ENCODE measurements at places on chromosomes 2 and 18.
A peak's percentile ranks its signal among the peaks of the same experiment; 100 is the strongest.

- no peak for DNase-seq
Measured at GRCh38 chr2:54658564-54659071, 64.8 kb upstream of the EML6 start.

DNA sequence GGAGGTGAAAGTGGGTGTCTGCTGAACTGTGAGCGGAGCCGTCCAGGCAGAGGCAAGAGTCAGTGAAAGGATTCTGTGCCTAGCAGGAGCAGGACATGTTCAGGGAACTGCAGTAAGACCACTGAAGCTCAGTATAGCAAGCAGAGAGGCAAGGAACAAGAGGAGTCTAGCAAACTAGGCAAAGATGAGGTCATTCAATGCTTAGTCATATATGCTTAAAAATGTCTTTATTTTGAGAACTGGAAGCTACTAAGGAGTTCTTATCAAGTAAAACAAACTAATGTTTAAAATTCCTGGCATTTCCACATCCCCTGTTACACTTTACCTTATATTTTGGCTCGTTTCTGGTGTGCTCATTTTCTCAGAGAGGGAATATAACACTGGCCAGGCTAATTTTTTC is 913.4 kb downstream of the CBLN2 start:
- no peak for DNase-seq

GRCh38 chr18:74139888-74140287 is 7.7 kb downstream of the FBXO15 start:
- no peak for DNase-seq

DNA sequence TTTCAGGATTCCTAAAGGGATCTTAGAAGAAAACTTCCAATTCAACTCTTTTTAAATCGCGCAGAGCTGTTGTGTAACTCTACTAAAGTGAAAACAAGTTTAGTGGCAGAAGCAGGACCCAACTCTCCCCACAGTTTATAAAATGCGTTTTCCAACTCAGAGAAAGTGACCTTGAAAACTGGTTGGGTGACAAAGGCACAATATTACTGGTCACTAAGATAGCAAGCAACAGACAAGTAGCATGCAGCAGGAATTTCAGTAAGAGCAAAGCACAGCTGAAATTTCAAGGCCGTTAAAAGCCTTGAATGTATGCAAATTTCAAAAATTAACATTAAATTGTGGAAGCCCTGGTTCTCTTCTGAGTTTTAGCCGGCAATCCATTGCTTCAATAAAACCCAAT is 66.9 kb downstream of the STK39 start:
- no peak for DNase-seq

- peak; percentile 59 for DNase-seq
Measured at GRCh38 chr2:72150157-72150860, 2.6 kb upstream of the CYP26B1 start.

DNA sequence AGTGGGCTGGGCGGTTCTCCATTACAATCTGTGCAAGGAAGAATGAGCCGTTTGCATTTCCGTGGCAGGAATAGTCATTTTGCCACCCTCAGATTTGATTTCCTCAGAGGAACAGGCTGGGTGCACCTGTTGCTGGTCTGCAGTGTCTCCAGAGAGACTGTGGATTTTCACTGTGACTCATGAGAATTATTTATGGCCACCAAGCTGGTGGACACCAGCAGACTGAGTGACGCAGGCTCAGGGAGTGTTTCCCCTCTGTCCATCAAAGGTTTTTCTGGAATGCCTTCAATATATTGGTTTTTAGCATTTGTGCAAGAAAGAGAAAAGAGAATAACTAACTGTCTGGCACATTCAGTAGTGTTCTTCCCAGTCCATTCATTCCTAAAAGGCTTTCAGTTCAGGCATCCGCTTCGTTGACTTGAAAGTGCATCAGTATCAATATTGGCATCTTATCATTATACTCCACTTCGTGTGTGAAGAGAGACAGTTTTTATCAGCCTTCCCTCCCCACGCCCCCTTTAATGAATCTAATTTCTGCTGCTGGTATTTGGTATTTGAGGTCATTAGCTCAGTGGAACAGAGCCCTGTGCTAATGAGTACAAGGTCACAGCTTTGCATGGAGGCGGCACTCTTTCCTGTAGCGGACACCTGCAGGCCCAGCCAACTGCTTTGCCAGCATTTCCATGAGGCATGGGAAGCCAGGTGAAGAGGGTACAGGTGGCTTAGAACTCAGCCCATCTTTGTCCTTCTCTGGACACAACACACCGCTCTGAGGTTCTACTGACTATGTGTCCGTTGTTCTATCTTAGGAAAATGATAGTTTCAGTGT is 39.9 kb downstream of the PRKCE start:
- DNase-seq: no peak

DNA sequence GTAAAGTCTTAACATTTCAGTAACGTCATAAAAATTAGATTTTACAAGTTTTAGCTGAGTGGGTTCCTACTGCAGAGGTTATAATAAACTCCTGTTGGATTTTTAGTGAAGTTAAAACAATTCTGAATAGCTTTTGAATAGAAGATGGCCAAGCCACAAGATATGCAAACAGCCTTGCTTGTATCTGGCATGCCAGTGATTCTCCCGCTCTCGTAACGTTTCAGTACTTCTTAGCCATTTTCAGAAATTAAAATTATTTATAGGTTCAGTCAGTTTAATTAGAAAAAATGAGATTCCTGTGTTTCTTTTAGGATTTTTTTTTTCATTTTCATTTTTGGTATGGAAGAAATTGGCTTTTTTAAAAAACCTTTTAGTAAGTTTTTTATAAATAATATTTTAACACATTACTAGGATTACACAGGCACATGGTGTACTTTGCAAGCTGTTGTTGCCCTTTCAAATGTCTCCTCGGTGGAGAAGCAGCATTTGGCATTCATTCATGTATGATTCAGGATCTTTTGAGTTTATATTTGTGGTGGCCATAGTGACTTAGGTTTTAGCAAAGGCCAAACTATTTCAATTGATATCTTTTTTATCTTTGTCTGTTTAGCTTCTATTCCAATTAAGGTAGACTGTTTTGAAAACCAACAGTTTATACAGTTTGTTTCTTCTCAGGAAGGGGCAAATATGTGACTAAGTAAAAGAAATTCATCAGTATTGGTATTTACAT is 30.6 kb upstream of the RND3 start:
- DNase-seq: no peak

- DNase-seq: no peak
Measured at GRCh38 chr2:128727404-128727803, 408.7 kb upstream of the HS6ST1 start.

DNA sequence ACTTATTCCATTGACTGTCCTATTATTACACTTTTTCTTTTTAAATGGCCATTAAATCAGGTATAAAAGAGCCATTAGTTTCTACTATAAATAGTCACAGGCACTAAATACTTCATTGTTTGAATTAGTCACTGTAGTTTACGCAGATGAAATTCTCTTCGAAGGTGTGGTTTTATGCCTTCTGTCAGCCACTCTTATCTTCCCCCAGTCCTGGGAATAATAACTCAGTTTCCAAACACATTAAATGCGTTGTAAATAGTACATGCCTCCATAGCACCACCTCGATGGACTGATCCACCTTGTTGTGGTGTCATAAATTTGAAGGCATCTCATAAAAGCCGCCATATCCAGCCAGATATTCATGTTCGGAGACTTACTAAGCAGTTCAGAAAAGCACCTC is 72.1 kb upstream of the PARD3B start:
- no peak for DNase-seq

DNA sequence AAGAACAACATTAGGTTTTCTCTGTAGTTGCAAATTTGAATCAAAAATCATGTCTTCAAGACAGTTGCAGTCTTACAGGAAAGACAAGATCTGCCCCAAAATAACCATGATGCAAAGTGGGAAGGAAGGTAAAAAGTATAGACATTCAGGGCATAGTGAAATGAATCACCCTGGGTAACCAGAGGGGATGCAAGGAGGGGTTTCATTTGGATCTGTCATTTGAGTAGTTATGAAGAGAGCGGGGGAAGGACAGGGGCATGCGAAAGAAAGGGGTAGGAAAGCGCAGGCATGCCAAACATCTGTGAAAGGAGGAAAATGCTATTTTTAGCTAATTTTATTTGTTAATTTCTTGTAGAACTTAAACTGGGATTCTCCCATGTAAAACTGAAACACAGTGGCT is 219.1 kb upstream of the BOD1L2 start:
- DNase-seq: no peak

GRCh38 chr2:225074919-225075681 is 32.8 kb upstream of the DOCK10 start:
- DNase-seq: no peak

GRCh38 chr2:231717281-231718171 is 9.2 kb downstream of the PTMA start:
- DNase-seq: no peak

DNA sequence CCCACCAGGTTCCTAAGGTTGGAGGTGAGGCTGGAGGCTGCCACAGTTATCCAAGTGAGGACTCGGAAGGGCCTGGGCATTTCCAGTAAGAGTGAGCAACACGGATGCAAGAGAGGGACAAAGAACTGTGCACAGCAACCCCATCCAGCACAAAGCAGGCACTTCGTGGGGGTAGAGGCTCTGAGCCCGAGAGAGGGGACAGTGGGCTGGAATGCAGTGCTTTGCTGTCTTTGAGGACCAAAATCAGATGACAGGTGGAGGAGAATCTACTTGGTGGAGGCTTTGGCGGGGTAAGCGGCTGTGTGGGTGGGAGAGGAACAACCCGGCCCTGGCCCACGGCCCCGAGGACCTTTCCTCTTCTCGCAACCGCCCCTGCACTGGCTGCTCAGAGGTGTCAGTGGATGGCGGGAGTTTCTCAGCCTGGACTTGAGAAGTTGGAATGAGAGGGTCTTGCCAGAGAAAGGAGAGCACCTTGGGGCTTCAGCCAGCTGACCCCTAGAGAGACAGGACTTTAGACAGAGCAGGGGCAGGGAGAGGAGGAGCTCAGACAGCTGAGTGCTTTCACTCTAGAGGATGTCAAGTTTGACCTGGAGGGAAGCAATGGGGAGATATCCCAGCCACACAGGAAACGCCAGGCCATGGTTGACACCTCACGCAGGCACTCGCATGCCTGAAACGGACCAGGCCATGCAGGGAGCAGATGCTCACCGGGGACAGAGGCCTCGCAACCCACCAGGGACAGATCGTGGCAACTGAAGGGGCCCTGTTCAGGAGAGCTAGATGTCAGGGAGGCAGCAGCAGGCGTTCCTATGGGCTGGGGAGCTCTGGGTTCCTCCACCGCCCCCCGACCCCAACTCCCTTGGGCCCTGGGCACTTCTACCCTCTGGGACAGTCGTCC is 11.6 kb downstream of the RAMP1 start:
- no peak for DNase-seq

GRCh38 chr2:47386551-47386950 is 16.4 kb upstream of the MSH2 start:
- DNase-seq: no peak

- DNase-seq: no peak
Measured at GRCh38 chr2:157443090-157443489, 799 bp downstream of the CYTIP start.

DNA sequence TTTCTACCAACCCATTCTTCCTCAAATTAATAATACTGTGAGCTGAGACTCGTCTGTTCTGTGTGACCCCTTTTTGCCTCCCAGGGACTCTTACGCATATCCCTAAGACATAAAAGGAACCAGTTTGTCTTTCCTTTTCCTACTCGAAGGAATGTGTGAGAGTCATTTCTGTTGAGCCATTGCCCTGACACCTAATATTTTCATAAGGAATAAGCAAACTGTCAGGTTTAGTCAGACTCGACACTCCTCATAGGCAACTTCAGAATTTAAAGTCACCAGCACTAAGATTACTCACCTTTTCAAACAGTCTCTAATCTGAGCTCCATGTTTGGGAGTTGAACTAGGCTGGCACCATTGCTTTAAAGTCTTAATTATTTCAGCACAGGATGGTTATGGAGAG is 305.5 kb downstream of the IKZF2 start:
- no peak for DNase-seq

DNA sequence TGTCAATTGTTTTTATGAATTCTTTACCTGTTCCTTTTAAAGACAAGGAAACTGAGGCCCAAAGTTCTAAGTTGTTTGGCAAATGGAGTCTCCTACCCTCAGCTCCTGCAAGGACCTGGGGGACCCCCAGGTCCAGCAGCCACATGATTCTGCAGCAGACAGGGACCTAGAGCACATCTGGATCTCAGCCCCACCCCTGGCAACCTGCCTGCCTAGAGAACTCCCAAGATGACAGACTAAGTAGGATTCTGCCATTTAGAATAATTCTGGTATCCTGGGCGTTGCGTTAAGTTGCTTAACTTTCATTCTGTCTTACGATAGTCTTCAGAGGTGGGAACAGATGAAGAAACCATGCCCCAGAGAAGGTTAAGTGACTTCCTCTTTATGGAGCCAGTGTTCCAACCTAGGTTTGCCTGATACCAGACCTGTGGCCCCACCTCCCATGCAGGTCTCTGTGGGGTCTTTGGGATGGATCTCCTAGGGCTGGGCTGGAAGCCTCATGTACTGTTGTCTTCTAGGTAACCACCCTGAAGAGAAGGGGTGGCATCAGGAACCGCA is 5.6 kb upstream of the CENPA start:
- DNase-seq: no peak

DNA sequence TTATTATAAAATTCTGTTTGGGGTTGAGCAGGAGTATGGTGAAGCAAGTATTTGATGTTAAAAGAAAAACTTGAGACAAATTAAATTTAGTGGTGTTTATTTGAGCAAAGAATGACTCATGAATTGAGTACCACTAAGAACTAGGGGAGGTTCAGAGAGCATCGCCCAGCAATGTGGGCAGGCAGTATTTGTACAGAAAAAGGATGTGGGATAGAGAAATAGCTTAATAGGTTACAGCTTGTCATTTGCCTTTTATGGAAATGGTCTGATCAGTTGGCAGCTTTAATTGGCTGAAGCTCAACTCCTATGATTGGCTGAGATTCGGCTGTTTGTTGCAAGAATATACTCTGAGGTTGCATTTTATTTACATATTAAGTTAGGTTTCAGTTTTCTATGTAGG is 68.2 kb downstream of the LRATD1 start:
- DNase-seq: no peak

DNA sequence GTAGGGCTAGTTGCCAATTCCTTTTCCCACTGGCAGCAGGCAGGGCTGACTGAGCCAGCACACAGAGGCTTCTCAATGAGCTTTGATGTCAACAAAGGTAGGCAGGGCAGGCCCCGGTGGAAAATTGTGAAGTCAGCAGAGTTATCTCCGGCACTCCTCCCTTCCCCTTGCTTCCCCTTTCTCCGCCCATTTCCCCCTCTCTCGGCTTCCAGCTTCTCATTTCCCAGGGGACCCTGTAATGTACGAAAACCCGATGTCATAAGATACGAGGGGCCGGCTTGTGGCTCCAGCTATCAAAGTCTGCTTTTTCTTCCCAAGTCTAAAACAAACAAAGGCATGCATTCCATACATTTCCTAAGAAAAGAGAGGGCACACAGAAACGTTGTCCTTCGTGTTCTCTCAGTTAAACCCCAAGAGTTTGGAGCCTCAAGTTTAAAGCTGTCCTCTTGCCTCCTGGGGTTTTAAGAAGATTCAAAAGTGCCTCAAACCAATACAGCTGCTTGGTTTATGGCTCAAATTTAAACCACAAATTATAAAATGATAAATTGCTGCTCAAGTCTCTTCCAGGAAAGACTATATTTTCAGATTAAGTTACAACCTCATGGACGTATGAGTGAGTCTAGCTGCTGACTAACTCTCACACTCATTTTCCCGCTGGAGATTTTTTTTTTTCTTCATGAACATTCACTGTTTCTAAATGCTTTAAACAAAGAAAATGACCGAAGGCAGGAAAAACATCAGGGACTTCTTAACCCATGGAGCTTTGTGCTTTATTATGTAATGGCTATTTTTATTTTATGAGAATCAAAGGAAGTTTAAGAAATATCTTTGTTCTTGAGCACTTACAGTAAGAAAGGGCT is 27.2 kb upstream of the EML4 start:
- DNase-seq: peak; percentile 22

Measured in anterior cingulate cortex (tissue), 58 donors.